ENCODE measurements at places on chromosomes 6 and 20. TPM values are rescaled to one million over a fixed set of nuclear protein-coding genes. Genes with fewer than 3 reads are reported as not detected.

DNA sequence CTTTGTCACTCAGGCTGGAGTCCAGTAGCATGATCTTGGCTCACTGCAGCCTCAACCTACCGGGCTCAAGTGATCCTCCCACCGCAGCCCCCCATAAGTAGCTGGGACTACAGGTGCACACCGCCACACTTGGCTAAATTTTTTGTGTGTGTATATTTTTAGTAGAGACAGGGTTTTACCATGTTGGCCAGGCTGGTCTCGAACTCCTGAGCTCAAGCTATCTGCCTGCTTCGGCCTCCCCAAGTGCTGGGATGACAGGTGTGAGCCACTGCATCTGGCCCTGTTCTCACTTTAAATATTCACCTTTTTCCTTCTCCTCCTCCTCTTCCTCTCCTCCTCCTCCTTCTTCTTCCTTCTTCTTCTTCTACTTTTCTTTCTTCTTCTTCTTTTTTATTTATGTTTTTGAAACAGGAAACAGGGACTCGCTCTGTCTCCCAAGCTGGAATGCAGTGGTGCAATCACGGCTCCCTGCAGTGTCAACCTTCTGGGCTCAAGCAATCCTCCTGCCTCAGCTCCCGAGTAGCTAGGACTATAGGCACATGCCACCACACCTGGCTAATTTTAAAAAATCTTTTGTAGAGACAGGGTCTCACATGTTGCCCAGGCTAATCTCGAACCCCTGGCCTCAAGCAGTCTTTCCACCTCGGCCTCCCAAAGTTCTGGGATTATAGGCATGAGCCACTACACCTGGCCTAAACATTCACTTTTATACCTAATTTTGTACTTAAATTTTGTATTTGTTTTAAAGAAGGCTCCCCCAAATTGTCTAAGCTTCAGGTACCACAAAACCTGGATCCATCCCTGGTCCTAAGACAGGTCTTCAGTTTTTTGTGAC is 47.2 kb upstream of the NCOA3 start:
- no peak for ATAC-seq

- ATAC-seq: no peak
These were observed 53.8 kb upstream of the GMPR start for GRCh38 chr6:16184551-16184950.

The PKIB gene
- total RNA-seq: 1.1 TPM

The GFRAL gene
- total RNA-seq: not detected
